AG08396 (cell line): ENCODE measurements at places on chromosomes 1 and 21.

- no peak for DNase-seq
Measured at GRCh38 chr1:67097305-67097704, 37.5 kb downstream of the C1orf141 start.

GRCh38 chr1:91647061-91647460 lies 146.4 kb downstream of the CDC7 start:
- no peak for DNase-seq

GRCh38 chr1:155379180-155379579 lies 58.5 kb downstream of the RUSC1 start:
- DNase-seq: no peak

- no peak for DNase-seq
Measured at GRCh38 chr1:230155021-230155420, 88.0 kb downstream of the GALNT2 start.

DNA sequence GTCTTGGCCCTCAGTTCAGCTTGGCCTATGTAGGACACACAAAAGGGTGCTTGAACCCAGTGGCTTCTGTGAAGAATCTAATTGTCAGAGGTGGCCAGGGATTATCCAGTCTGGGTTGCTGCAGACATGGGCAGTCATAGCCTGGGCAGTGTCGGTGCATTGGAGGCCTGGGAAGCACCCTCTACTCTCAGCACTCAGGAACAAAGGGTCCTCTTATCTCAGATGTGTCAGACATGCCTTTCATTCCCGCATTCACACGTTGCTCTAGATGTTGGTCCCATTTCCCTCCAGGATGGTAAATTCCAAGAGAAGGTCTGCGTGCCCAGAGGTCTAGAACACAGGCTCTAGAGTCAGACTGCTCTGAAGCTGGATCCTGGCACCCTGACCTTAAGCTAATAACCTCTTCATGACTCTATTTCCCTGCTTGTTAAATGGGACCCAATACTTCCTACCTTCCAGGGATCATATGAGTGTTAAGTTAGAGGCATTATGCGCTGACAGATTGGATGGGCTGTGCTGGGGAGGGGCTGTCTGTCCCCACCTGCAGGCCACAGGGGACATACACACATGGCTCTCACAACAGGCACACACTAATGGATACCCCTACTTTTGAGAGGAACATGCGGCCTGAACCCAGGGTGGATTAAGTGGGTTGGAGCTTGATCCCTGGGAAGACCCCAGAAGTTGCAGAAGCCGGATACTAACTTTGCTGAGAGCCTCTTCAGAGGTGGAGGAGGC lies 16.5 kb upstream of the EDN2 start:
- DNase-seq: no peak

DNA sequence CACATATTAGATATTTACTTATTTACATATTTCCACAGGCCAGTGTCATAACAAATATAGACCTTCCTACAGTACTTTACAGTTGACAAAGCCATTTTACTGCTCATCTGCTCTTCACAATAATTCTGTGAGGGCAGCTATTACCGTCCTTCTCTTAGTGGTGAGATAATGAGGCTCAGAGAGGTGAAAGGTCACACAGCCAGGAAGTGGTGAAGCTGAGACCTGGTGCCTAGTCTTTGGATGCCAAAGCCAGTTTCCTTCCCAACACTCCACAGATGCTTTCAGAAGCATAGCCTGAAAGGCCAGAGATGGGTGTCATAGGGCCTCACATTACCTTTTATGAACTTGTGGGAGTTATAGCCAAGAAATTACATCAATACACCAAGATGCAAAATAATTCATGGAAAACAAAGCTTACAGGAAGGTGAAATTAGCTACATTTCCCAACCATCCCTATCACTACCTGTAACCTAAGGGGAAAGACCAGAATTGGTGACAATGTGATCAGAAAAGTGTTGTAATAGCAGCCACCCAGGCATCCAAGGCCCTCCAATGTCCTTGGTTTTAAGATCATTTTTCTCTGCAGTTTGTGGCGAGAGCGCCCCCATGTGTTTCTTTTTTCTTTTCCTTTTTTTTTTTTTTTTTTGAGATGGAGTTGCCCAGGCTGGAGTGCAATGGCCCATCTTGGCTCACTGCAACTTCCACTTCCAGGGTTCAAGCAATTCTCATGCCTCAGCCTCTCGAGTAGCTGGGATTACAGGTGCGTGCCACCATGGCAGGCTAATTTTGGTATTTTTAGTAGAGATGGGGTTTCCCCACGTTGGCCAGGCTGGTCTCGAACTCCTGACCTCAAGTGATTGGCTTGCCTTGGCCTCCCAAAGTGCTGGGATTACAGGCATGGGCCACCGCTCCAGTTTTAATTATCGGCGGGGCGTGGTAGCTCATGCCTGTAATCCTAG lies 26.5 kb upstream of the RPL11 start:
- peak; percentile 34 for DNase-seq

GRCh38 chr21:38400195-38400919 lies 97.9 kb downstream of the ERG start:
- no peak for DNase-seq

- DNase-seq: peak; percentile 63
Measured at GRCh38 chr1:59043796-59044195, 253.1 kb upstream of the FGGY start.

DNA sequence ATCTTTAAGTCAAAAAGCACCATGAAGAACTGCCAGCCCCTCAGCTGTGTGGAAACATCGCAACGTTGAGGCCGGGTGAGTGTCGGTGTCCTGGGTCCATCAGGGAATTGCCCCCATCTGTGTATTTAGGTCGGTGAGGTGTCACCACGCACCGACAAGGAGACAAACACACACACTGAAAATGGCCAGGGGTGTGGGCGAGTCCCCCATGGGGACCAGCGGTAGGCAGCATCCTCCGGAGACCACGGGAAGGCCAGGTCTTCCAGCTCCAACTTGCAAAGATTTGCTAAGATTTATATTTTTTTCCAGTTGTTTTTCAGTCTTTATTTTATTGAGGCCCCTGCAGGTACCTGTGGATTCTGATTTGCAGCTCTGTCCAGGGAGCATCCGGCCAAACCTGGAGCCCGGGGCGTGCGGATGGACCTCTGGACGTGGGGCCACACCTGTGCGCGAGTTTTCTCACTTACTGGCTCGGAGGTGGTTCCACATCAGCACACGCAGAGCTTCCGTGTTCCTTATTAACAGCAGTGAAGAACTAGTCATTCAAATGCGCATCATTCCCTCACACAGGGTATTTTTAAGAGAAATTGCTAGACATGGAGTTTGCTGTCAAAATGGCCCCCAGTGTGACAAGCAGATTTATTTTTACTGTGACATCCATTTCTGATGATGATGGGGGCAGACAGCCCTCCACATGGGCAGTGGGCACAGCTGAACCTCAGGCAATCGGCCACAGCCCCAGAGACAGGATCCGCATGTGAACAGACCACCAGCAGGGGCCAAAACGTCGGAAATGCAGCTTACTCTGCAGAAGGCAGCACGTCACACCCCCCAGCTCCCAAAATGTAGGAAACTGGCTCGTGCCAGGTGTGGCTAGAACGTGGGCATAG lies 17.2 kb upstream of the SLC19A1 start:
- DNase-seq: no peak

- DNase-seq: no peak
Measured at GRCh38 chr1:213383465-213383864, 332.4 kb downstream of the RPS6KC1 start.

DNA sequence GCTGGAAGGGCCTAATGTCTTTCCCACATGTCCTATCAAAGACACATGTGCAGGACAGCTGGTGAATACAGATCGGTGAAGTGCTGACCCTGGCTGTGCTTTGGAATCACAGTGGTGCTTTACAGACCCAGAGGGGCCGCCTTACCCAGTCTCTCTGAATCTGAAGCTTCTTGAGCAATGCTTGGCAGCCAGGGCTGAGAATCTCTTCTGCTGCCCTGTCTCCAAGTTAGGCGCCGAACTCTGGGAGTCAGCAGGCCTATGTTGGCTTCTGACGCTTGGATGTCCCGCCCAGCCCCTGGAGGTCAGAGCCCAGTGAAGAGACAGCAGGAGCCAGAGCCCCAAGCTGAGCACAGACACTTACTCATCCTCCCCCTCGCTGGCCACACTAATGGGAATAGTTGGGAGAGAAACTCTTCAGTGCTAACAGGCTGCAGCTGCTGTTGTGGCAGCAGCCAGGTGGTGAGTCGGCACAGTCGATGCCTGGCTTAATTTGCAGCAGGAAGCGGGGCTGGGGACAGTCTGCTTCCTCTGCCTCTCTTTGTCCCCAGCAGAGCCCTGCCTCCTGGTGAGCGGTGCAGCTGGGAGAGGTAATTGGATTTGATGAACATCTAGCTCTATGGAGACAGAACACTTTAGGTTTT lies 68.1 kb downstream of the URB2 start:
- no peak for DNase-seq

DNA sequence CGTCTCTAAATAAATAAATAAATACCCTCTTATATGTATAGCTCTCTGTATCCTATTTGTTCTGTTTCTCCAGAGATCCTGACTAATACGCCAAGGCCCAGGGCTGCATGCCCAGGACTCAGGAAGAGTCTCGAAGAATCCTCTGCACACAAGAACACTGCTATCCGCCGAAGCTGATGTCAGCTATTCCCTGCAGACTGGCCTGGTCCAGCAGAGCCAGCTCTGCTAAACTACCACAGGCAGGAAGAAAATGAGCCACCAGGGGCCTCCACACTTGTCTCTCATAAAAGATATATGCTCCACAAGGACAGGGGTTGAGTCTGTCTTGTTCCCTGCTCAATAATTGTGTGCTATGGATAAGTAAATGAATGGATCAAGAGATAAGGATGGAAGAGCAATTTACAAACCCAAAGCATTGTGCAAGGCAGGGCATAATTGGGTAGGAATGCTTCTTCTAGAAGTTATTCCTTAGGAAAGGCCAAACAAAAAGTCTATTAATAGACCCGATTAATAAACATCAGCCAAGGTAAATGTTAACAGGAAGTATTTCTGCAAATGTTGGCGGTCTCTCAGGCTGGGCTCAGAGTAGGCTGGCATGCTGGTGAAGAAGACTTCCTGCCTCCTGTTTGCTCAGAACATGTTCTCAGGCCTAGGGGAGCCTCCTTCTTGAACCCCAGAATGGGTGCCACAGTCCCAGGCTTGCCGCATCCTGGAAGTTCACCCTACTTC lies 26.3 kb upstream of the MAN1C1 start:
- DNase-seq: peak; percentile 53
